Right hindlimb (tissue), 1 donor: ENCODE measurements at places on chromosomes 5 and 9.

DNA sequence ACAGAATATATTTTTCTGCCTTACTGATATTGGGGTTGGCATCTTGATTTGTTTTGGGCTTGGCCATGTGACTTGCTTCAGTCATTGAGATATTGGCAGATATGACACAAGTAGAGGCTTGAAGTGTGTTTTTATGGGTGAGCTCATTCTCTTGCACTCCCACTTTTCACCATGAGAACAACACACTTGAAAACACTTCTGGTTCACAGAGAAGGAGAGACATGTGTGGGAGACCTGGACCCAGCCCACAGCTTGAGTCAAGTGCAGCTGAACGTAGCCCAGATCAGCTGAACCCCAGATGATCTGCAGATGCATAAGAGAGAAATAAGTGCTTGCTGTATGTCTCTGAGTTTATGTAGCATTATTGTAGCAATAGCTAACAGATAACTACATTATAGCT lies 155.4 kb downstream of the SEMA6A start:
- DNase-seq = no peak

- DNase-seq = no peak
Observed at GRCh38 chr5:121313886-121314285, 537.8 kb upstream of the FTMT start.

GRCh38 chr5:52043543-52043942 lies 660.3 kb downstream of the ISL1 start:
- no peak for DNase-seq

DNA sequence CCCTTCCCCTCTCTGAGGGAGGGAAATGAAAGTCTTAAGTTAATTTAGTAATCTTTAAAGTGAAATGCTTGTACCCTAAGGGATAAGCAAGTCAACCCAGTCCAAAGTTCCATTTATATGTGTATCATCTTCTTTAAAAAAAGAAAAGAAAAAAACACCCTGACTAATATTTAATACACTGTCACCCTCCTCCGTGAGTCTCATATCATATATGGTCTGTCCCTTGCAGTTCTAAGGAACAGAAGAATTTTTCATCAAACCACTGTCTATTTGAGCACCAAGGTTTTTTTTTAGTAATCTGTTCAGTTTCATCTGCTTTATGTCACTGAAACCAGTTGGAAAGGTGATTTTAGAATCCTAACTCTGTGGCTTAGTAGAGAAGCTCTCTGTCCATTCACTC lies 15.2 kb downstream of the TNIP1 start:
- DNase-seq = no peak

DNA sequence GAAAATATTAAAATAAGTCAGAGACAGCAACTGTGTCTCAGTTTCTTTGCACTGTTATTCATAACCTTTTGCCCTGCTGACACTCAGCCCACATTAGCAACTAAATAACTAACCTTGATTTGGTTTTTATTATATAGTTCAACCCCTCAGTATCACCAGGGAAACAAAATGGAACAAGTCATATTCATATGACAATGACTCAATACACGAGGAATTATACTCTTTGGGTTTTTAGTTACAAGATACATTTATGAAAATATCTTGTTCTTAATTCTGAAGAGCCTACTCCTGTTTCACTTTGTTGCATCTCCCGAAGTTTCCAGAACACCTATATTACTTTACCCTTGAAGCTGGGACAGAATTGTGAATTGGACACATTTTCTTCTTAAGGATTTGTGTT lies 845.4 kb downstream of the EFNA5 start:
- DNase-seq = no peak

- DNase-seq = no peak
Observed at GRCh38 chr5:89936576-89936975, 473.0 kb downstream of the CETN3 start.
